Activated T-helper 17 cell treated with anti-CD3 and anti-CD28 coated beads, Interleukin-2, amount 50 U/mL, for 72 hours (primary cell): ENCODE measurements at places on chromosomes 2 and 18.
A peak's percentile ranks its signal among the peaks of the same experiment; 100 is the strongest.

DNA sequence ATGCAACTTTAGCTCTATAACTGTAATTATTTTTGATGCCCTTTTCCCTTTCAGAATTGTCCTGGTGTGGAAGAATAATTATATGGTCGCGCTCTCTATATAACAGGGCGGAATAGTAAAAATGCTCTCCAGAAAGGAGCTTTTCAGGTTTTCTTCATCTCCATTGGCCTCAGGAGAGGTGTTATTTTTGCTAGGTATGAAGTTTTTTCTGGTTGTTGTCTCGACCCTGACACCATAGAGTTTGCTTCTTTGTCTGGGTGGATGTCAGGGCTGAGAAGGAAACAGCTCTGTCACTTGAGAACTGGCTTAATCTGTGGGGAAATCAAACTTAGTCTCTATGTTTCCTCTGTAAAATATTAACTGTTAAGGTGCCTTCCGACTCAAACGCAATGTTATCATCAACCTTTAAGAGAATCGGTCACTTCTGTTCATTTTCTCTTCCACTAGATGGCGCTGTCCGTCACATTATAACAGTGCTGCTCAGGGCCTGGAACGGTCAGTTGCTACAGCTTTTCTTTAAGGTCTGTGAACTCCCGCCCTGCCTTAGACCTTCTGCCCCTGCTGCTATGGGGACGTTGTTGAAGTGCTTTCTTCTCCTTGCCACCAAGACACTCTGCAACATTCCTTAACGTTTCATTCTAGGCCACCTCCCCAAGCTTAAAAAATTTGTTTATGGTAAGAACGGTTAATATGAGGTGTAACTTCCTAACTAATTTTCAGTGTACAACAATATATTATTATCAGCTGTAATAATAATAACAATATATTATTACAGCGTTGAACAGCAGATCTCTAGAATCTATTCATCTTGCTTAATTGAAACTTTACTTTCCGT, 23.8 kb upstream of the SERPINB12 start:
- peak; percentile 81 for ATAC-seq

DNA sequence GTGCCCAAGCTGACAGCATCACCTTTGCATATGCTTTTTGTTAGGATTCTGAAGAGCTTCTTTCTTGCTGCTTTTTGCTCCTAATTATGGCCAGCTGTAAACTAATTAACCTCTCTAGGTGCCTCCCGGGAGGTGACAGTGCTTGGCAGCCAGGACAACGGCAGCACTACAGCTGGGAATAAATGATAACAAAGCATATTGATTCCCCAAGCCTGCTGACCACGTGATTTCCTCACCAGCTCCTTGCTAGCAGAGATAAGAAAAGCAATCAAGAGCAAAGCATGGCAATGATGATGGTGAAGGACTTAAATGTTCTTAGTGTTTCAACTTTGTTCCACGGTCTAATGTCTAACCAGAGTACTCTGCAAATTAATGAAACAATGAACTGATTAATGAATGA, 1074.4 kb upstream of the GYPC start:
- no peak for ATAC-seq

- ATAC-seq = no peak
These were observed 30.4 kb downstream of the IL18R1 start for GRCh38 chr2:102386004-102386403.

- no peak for ATAC-seq
These were observed 567.0 kb upstream of the SOX11 start for GRCh38 chr2:5125017-5125730.

GRCh38 chr18:44803019-44803650, 122.4 kb downstream of the SETBP1 start:
- ATAC-seq = no peak

GRCh38 chr2:156908825-156909224, 348.7 kb upstream of the GALNT5 start:
- ATAC-seq = peak; percentile 56

GRCh38 chr2:96325884-96326255, 753 bp downstream of the ITPRIPL1 start:
- peak; percentile 53 for ATAC-seq

DNA sequence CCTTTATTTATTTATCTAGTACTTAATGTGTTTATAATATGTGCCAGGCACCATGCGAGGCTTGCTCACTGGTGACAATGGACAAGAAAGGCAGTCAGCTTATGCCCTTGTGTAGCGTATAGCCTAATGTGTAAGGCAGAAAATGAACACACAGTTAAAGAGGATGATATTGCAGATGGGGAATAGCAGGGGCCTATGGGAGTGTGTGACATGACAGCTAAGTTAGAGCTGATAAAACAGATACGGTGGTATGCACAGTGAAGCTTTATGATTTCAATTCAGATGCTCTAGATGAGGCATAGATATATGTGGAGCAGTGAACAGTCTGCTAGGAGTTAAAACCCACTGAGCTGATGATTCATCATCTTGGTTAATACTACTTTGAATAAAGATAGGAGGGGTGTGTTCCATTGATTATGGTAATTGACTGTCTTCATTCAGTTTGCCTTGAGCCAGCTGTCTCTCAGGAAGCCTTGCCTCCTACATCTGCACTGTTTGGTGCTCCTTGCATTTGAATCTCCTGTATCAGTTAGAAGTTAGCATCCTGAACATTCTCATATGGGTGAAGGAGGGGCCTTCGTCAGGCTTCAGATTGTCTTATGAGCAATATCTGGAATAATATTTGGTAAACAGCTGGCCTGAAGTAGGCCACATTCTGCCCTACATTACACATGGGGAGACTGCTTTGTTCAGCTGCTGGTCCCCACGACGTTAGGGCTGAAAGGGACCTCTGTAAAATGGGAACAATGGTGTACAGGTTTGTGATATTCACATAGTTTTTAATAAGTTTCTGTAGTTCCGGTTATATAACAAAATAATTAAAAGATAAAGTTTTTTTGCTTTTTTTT, 13.2 kb downstream of the MAP4K4 start:
- peak; percentile 86 for ATAC-seq
